Fibroblast of mammary gland (primary cell): ENCODE measurements at places on chromosomes 16 and 17.

GRCh38 chr16:78877114-78877655, 723.4 kb downstream of the MAF start:
- no peak for DNase-seq

DNA sequence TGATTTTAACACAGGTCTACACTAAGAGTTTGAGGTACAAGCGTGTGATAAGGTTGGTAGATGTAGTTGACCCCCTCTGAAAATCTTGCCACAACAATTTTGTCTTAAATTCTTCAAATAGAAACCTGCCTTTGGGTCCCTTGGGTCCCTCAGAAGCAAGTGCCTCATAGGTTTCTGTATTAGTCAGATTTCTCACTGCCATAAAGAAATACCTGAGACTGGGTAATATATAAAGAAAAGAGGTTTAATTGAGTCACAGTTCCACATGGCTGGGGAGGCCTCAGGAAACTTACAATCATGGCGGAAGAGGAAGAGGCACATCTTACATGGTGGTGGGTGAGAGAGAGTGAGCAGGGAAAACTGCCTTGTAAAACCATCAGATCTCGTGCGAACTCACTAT, 301.2 kb downstream of the MAP2K6 start:
- DNase-seq, result no peak

GRCh38 chr16:30122604-30123160, 338 bp downstream of the MAPK3 start:
- no peak for DNase-seq

DNA sequence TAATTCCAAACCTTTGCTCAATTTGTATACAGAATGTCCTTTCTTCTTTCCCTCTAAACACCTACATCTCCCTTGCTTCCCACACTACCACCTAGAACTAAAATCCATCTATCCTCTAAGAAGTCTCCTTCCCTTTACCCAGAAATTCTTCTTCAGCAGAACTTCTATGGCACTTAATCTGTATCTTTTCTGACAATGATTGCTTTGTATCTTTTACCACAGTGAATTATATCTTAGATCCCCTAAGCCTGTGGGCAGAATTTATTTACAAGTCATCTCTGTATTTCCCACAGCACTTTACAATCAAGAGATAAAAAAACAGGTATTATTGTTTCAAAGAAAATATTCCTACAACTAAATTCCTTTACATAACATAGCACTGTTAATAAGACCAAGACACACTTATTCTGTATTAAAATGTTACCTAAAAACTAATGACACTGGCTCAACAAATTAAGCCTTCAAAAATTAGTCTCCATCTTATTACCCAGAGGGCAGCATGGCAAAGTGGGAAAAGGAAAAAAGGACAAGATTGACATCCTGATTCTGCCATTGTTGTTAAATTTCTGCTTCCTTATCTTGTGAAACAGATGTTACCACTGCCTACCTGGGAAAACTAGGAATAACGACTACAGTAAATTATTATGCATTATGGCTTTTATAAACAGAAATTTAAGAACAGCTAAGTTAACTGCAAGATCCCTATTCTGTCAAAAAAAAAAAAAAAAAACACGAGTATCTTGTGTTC, 42.8 kb downstream of the KANSL1 start:
- no peak for DNase-seq

DNA sequence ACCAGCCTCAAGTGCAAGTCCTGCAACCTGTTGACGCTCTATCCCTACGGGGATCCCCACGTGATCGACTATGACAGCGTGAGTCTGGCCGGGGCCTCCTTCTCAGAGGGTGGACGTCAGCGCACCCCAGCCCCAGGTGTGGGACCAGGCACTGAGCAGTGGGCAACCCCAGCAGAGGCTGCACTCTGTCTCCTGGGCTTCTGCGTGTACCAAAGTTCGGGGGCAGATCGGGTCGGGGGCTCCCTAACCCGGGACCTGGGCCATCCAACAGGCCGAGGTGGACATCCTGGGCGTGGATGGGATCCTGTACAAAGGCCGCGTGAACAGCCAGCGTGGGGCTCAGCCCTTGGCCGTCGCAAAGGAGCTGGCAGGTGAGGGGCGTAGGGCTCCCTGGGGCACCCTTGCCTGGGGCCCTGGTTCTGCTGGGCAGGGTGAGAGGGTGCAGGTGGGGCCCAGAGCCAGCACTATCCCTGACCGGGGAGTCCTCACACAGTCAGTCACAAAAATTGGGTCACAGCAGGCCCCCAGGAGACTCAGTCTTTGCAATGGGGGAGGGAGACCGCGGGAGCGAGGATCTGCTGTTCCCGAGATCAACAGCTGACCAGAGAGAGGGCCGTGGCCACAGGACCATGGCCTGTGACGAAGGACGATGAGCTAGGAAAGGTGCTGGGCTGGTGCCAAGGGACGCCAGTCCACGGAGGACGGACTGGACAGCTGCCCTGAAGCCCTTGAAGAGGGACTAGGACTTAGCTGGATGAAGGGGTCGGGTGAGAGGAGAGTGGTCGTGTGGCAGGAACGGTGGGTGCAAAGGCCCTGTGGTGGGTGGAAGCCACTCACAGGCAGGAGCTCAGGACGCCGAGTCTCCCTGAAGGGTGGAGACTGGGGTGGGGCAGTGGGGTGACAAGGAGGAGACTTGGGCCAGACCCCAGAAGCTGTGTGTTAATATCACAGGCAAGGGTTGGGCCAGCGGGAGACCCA, 20.0 kb downstream of the UBALD1 start:
- DNase-seq, result no peak

GRCh38 chr16:81443688-81444447, 740 bp upstream of the CMIP start:
- no peak for DNase-seq

- DNase-seq, result peak; percentile 69
Observed at GRCh38 chr17:61380217-61380835, 19.3 kb upstream of the TBX2 start.

DNA sequence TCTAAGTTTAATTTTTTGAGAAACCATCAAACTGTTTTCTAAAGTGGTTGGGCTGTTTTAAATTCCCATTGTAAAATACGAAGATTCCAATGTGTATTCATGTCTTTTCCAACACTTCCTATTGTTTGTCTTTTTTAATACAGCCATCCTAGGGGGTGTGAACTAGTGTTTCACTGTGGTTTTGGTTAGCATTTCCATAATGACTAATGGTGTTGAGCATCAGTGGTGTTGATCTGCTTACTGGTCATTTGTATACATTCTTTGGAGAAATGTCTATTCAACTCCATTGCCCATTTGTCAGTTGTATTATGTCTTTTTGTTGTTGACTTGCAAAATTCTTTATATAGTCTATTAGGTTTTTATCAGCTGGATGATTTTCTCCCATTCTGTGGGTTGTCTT, 239.2 kb upstream of the AXIN2 start:
- DNase-seq, result no peak

GRCh38 chr16:85227946-85228862, 115.9 kb upstream of the CIBAR2 start:
- DNase-seq, result peak; percentile 72
